SHP77 (cell line): ENCODE measurements at places on chromosomes 4 and X.

DNA sequence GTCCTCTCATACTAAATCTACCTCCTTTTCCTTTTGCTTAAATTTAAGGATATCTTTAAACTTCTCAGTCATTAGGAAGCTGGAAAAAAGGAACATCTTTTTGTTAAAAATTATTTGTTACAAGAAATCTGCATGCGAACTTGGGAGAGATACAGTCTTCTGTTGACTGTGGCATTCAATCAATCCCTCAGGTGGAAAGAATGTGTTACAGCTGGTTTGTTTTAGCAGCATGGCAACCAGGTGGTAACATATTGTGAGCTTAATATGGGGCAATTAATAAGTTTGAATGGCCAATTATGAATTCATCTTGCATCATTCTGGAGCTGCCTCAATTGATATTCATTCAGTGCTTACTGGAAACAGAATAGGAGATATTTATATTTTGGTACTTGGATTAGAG, 135.0 kb downstream of the GC start:
- DNase-seq, result no peak

DNA sequence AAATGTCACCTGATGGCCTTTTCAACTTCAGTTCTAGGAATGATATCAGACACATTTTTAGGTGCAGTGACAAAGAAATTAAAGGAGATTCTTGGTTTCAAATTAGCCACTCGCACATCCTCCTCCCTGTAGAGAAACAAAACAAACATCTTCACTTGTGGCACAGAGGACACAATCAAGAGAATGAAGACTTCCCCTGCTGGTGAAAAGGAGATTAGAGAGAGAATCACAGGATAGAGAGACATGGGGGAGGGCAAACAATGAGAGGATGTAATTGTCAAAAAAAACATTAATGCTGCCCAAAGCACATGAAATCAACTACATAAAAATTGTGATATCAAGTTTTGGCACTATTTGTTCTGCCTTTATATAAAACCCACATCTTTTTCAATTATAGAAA, 34.5 kb downstream of the ACE2 start:
- no peak for DNase-seq

GRCh38 chr4:120918788-120919187, 3.7 kb downstream of the PRDM5 start:
- DNase-seq, result no peak

- no peak for DNase-seq
Observed at GRCh38 chr4:1226144-1226481, 22.8 kb downstream of the CTBP1 start.

DNA sequence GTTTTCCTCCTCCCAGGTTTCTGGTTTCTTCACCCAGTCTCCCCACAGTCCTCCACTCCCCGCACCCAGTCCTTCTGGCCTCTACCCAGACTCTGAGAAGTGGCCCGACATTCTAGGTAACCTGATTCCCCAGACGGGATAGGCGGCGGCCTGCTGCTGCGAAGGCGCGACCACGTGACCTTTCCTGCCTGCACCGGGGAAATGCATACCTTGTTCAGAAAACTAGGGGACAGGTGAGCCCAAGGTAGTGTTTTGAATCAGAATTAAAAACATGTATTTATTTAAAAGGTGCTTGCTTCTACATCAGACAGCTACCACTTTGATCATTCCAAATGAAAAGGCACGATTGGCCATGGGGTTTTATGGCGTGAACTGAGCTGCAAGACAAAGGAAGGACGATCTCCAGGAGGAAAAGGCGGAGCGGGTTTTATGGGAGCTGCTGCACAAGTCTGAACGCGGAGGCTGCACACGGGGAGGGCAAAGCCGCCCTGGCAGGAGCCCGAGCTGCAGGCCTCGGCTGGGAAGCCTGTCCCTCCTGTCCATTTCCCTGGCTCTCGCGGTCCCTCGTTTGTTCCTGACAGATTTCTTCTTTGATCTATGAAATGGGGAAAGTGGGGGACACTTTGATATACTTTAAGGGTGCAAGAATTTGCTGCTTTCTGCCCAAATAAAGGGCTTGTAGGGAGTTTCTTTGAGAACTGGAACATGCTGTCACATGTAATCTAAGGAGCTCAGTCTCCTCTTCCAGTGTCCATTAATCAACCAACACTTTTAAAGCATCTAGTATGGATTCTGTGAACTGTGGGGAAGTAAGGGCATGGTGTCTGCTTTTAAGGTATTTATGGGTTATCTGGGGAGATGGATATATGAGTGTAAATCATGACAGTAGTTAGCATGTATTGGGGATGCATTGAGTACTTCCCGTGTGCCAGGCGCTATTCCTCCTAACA, 150.9 kb downstream of the SPRY1 start:
- no peak for DNase-seq

GRCh38 chrX:18956303-18957032, 27.4 kb downstream of the PHKA2 start:
- no peak for DNase-seq

- DNase-seq, result no peak
Observed at GRCh38 chr4:79341893-79342653, 16.2 kb upstream of the NAA11 start.
